Muscle of leg (tissue), 16 donors: ENCODE measurements at places on chromosomes 1 and 21. TPM values are rescaled to one million over a fixed set of nuclear protein-coding genes. Genes with fewer than 3 reads are reported as not detected.

GRCh38 chr1:70819785-70820184 lies 227.8 kb downstream of the PTGER3 start:
- no peak for DNase-seq

DNA sequence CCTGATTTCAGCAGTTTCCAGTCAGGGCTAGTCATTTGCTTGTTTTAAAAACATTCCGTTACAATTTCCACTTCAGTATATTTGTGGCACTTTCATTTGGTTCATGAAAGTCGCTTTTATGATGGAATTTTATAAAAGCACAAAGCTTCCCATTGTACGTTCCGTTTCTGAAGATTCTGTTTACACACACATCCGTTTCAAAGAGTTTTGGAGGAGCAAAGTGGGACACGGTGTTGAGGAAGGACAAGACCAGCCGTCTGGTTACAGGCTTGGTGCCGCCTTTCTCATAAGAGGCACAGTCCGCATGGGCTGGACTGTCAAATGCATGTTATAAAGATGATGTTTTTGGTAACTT lies 60.3 kb downstream of the FAAP20 start:
- no peak for DNase-seq

The EPHA8 gene
- 0.04 TPM for total RNA-seq

The FAM78B gene
- total RNA-seq, result 1.2 TPM
